ENCODE measurements at places on chromosomes 12 and 14.

DNA sequence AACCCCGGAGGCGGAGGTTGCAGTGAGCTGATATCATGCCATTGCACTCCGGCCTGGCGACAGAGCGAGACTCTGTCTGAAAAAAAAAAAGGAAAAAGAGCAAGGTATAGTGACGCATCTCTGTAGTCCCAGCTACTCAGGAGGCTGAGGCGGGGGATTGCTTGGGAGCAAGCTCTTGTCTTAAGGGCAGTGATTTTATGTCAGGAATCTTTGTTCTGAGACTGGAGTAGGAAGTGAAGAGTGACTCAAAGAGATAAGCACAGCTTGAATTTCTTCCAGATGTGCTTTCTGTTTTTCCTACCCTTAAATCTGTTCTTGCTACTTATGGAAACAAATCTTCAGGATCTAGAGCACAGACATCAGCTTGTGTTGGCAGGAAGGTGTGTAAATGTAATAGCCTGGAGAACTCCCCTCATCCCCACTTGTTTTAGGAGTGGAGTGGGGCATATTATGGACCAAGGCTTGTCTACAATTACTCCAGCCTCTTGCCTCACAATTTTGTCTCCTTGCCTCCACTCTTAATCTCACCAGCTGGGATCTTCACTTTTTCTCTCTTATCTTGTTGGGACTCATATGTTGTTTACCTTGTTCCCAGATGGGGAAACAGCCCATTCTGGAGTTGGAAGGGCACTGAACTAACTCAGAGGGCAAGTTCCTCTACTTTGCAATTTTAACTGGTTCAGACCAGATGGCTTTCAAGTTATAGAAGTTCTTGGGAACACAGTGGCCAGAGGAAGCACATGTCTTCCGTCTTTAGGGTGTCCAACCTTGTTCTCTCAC, 7.5 kb downstream of the TMED2 start:
- peak; percentile 35 for DNase-seq

GRCh38 chr14:78764240-78764639, 594.1 kb downstream of the NRXN3 start:
- DNase-seq, result no peak

DNA sequence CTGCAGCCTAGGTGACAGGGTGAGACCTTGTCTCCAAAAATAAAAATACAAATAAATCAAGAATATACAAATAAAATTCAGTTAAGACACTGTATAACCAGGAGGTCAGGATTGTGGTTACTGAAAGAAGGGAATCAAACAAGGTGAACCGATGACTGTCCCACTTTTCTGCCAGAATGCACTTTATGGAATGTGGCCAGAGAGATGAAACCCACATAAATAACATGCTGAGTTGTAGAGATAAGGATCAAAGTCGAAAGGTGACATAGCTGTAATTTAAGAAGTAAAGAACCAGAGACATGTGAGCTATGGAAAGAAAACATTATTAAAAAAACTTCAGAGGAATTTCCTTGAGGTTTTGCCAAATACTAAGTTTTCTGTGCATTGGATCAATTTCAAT, 1098.2 kb upstream of the USP15 start:
- no peak for DNase-seq

DNA sequence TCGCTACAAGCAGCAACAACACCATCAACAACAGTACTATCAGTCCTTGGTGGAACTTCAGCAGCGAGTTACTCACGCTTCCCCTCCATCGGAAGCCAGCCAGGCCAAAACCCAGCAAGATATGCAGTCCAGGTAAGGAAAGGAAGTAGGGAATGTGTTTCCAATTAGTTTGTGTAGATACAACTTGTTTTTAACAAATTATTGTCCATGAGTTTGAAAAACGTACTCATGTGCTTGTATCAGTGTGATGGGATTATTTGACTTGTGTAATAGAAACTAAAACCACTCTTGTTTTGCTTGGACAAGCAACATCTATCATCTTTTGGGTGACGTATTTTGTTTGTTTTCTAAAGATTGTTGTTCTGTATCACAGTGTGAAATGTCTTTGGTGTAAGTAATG, 137.9 kb downstream of the NAV3 start:
- no peak for DNase-seq

DNA sequence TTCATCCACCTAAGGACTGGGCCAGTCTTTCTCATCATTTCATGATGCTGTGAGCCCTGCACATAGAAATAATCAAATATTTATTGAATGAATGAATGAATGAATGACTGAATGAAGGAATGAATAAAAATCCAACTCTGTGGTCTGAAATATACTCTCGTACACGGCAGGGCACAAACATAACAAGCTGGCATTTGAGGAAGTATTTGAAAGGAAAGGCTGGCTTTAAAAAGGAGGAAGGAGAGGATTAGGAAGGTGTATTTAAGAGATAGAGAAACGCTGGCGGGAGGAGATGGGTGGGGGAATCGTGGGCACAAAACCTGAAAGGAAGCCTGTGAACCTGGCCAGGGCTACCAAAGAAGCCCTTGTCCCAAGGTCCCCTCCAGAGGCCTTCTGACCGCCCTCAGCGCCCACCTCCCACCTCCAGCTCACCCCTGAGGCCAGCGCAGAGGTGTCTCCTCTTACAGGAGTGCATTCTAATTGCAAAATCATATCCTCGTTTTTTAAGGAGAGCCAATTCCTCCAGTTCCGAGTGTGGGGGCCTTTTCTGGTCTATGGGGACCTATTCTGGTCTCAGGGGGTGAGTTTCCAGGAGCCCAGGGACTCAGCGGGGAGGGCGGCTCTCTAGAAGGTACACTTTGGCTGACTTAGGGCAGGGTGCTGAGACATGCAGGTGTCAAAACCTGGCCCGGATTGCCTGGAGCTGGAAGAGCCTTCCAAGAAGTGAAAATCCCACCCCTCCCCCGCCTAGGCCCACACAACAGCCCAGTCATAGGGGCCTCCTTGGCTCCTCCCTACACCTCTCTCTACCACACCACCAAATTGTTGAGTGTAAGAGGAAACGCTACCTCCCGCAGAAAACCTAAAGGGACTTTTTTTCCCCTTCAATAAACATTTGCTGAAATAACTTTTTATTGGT, 8.7 kb upstream of the JDP2 start:
- DNase-seq, result no peak

DNA sequence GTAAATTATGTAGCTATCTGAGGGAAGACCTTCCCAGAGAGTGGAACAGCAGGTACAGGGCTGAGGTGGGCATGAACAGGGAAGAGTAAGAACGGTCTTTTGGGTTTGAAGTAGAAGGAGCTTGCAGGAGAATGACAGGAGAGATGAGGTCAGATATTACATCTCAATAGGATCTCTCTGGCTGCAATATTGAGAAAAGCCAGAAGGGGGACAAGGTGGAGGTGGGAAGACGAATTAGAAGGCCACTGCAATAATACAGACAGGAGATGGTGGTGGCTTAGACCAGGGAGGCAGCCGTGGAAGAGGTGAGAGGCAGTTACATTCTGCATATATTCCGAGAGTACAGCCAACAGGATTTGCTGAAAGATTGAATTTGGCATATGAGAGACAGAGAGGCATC, 310.2 kb downstream of the APAF1 start:
- DNase-seq, result no peak
